Left cardiac atrium (tissue), 4 donors: ENCODE measurements at places on chromosomes 11 and 22.

- DNase-seq: no peak
Measured at GRCh38 chr11:65595131-65595530, 469 bp downstream of the KCNK7 start.

- no peak for DNase-seq
Measured at GRCh38 chr11:850775-851763, 8.4 kb downstream of the TSPAN4 start.

GRCh38 chr11:33214187-33214586 is 43.0 kb upstream of the HIPK3 start:
- no peak for DNase-seq

GRCh38 chr22:41482319-41482935 is 13.5 kb downstream of the ACO2 start:
- DNase-seq: no peak

DNA sequence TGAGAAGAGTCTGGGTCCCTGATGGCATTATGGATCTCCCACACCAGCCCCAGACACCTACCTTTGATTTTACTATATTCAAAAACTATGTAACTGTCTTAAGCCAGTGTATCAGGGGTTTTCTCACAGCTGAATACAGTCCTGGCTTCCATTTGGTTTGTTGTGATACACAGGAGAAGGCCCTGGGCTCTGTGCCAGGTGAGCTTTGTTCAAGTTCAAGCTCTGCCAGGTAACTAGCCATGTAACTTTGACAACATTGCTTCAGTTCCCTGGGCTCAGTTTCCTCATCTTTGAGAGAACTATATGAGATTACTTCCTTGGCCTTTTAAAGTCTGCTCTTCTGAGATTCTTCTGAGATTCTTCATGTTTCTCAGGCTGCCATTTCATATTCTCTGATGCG is 327.5 kb upstream of the TENM4 start:
- DNase-seq: no peak

DNA sequence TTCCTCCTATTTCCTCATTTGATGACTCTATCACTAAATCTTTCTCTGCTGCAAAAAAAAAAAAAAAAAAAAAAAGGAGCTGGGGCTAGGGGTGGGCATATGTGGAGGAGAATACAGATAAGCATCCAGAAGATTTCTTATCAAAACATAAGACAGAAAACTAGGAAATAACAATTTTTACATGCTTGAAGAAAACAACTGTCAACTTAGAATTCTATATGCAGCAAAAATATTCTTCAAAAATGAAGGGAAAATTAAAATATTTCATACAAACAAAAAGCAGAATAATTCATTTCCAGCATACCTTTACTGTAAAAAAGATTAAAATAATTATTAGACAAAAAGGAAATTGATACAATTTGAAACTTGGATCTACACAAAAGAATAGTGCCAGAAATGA is 38.7 kb downstream of the GDPD4 start:
- DNase-seq: no peak

DNA sequence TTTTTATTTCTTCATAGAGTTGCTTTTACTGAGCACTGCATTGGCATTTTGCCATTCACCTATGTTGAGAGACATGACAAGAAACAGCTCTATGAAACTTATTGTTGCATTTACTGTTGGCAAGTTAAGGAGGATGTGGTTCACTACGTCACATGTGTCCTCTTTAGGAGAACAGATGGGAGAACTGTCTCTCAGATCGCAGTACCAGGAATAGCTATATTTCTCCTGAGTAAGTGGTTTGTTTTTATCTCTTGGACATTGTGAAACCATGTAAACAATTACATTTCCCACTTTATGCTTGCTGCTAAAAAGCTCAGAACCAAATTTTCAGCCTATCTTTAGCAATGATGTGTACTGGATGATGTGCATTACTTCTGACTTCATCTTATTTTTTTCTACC is 34.8 kb upstream of the PSMA1 start:
- DNase-seq: no peak

GRCh38 chr11:67639438-67639859 is at the start of gene TBX10:
Gene TBX10 (minus strand): TSS chr11:67639763. CDS start chr11:67639472, 291 bp downstream.
- no peak for DNase-seq

DNA sequence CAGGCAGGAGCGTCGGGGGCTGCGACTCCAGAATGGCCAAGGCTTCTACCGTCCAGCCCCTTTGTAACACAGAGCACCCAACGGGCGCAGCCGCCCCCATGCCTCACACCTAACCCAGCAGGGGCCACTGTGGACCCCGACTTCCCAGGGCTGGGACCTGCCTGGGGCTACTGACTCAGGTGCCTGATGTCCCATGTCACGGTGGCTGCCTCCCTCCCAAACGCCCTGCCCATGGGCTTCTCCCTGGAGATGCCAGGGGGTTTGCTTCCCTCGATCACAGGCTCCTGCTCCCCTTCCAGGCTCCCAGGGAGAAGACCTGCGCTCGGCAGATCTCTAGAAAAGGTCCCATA is 84.0 kb downstream of the MYEOV start:
- no peak for DNase-seq

GRCh38 chr22:19035474-19036228 is 86.6 kb downstream of the DGCR2 start:
- no peak for DNase-seq

DNA sequence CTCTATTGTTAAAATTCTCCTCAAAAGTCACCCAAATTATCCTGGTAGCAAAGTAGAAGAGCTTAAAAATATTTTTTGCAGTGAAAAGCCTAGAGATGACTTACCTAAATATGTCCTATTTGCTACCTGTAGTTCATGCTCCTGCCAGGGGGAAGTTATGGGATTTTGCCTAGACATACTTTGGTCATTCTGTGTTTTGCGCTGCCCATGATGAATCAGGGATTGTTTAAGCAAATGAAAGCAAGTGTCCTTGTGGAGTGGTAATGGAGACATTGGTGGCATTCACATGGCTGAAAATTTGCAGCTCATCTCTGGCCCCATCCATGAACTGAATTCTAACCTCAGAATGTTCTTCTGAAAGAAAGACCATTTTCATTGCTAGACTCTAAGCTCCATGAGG is 14.6 kb upstream of the SESN3 start:
- no peak for DNase-seq

DNA sequence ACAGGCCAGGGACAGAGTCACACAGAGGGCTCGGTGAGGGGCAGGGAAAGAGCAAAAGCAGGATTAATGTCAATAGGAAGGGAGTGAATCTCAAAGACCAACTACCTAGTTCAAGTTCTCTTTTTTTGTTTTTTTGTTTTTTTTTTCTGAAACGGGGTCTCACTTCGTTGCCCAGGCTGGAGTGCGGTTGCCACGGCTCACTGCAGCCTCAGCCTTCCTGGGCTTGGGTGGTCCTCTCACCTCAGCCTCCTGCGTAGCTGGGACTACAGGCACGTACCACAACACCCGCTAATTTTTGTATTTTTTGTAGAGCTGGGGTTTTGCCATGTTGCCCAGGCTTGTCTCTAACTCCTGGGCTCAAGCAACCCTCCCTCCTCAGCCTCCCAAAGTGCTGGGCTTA is 9.7 kb upstream of the BCL9L start:
- DNase-seq: no peak

DNA sequence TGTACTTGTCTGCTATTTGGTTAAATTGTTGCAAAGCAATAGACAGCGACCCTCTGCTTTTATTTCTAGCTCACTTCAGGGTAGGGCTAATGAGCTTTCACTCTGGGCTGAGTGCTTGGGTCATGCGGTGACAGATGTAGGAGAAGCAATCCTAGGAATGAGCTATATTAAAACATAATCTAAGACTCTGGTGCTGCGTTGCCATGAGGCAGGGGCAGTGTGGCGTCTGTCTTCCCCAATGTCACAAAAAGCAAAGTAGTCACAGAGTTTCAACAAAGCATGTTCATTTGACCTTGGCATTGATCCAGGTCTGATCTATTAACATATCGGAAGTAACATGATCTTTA is 55.5 kb upstream of the GRAMD1B start:
- no peak for DNase-seq

- no peak for DNase-seq
Measured at GRCh38 chr22:48151641-48152040, 1389.2 kb downstream of the TBC1D22A start.

GRCh38 chr22:37196539-37197450 is 8.7 kb upstream of the C1QTNF6 start:
- DNase-seq: peak; percentile 88

DNA sequence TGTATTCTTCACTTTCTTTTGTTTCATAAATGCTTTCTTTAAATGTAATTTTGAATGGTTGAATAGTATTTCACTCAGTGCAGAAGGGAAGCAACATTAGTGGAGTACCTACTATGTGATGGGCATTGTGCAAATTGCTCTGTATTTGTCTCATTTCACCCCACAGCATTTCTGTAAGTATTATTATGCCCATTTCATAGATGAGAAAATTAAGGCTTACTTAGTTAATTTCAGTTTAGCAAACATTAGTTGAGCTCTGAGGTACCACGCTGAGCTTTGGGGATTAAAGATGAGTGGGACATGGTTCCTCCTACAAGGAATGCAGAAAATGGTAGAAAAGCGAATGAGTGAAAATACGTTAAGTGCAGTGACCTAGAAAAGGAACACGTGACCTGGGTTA is 58.1 kb downstream of the SWAP70 start:
- DNase-seq: no peak

DNA sequence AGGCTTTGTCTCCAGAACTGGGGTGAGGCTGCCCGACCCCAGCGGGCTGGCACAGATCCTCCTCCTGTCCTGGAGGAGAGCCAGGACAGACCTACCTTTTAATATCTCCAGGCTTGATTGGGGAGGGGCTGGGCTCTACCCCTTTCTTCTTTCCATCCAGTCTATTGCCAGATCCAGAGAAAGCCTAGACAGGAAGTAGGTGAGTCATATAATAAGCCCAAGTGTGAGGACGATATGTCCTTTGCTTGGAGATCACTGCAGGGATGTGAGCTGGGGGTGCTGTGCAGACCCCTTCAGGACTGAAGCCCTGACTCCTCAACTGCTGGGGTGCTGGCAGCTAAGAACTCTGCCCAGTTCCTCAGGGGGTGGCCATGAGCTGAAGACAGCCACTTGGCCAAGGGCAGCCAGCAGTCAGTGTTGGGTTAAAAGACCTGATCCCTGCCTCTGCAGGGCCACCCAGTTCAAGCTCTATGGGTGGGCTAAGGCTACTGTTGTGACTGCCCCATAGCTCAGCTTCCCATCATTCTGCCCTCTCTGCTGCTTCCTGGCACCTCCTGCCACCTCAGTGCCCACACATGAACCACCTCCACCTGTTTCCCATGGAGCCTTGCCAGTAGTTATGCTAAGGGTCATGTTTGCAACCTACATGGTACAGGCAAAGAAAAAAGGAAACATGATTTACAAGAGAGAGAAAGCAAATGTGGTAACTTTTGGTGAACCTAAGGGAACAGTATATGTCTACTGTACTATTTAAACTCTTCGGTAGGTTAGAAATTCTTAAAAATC is 8.3 kb upstream of the C22orf39 start:
- DNase-seq: no peak

DNA sequence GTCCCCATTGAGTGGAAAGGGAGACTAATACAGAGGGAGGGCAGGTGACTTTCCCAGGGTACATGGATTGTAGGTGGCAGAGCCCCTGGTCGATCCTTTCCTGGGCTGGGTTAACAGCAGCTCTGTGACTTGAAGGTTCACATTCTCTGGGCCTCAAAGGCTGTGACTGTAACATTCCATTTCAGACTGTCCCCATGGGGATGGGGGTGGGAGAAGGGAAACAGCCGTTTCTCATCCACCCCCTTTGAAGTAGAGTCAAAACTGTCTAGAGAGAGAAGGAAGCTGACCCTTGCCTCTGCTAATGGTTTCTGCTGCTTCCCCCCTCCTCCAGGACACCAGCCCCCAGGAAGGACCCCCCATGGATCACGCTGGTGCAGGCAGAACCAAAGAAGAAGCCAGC is 19.2 kb downstream of the MICALL1 start:
- DNase-seq: no peak

DNA sequence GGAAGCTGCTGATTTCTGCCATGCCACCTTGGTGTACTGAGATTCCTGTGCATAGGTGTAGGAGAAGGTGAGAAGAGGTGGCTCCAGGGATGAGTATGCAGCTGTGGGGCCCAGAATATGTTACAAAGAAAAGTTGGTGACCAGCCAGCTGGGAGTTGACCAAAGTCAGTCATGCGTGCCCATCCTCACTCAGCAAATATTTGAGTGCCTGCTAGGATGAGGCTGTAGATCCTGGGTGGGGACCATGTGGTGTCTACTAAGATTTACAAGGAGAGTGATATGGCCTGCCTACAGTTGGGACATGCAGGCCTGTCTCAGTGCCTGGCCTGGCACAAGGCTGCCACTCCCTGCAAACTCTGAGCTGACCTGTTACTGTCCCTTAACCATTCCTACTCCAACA is 19.4 kb downstream of the RNF185 start:
- DNase-seq: no peak

GRCh38 chr11:121250843-121251242 is 41.7 kb upstream of the SC5D start:
- no peak for DNase-seq

GRCh38 chr22:18032455-18033101 is 8.2 kb upstream of the MICAL3 start:
- DNase-seq: no peak

- DNase-seq: no peak
Measured at GRCh38 chr11:22656130-22656529, 10.3 kb upstream of the GAS2 start.

- peak; percentile 77 for DNase-seq
Measured at GRCh38 chr22:26619510-26619909, 1.7 kb upstream of the CRYBB1 start.
